Fibroblast of gingiva (primary cell): ENCODE measurements at places on chromosomes 1 and 21.

- DNase-seq: no peak
These were observed 47.6 kb downstream of the KRTAP19-8 start for GRCh38 chr21:30990514-30991262.

- DNase-seq: no peak
These were observed 12.3 kb downstream of the LSS start for GRCh38 chr21:46216132-46216747.

DNA sequence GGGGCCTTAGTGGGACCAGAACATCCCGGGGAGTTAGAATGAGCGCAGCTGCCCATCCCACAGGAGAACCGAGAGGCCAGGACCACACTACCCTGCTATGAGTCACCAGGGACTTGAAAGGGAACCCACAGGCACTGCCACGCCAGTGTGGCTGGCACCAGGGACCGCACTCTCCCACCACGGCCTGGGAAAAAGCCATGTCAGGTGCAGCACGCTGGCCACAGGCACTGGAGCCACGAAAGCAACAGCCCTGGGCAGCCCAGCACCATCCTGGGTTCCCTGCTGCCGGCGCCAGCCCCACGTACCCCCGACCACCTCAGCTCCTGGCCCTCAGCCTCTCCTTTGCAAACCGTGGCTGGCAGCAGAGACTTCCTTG is 14.1 kb upstream of the TMEM240 start:
- DNase-seq: no peak

- DNase-seq: peak; percentile 76
These were observed 47.4 kb upstream of the USP25 start for GRCh38 chr21:15682186-15682895.

GRCh38 chr1:4227986-4228385 is 327.9 kb upstream of the C1orf174 start:
- DNase-seq: no peak

GRCh38 chr1:35586808-35587207 is 13.7 kb downstream of the TFAP2E start:
- DNase-seq: no peak

- DNase-seq: no peak
These were observed 36.5 kb downstream of the LRRC8C start for GRCh38 chr1:89669441-89669840.

DNA sequence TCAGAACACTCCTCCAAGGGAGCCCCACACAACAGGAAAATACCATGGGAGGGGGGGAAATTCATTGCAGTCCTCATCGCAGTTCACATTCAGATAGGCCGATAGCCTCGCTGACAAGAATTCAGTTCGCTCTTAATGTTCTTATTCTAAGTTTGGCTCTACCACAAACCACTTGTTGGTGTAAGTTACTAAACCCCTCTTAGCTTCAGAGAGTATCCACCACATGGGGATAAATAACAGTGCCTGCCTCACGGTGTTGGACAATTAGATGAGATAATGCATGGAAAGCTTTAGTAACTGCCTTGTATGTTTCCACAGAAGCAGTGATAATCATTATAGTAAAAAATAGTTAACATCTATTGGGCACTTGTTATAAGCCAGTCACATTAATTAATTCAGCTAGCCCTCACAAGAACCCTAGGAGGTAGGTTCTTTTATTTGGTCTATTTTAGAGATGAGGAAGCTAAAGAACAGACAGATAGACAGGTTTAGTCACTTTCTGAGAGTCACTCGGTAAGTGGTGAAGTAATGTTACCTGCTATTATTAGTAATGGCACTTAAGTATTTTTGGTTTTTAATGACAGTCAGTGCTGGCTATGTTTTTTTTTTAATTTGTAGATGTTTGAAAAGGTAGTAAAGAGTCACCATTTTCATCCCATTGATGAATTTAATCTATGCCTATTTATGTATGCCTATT is 10.1 kb downstream of the VAV3 start:
- no peak for DNase-seq

DNA sequence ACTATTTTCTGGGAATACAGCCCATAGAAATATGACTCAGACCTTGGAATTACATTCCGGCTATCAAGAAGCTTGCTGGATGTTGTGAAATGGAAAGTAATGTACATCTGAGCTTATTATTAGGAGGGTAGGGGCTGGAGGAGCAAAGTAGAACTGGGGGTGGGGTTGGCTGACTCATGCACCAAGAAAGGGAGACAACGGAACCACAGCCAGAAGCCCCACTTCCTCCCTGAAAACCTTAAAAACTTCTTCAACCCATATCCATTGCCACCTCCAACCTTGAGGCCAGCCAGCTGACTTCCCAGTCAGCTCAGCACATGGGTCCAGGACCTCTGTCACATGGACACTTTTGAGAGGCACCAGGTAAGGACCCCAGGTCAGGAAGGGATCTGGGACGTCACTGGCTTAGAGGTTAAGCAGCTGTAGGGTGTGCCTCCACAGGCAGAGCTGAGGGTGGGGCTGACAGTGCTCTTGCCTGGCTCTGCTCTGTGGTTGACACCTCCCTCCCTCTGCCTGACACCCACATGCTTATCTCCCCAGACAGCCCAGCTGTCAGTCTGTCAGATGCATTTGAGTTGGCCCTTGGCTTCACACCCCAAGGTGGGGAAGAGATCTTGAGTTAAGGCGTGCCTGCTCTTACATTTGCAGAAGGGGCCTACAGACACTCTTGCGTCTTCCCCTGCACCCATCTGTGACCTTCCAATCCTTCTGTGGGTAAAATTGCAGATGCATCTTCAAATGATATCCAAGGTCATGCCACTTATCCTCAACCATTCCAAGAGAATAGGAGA is 5.7 kb upstream of the ZNF683 start:
- peak; percentile 91 for DNase-seq

GRCh38 chr1:157542676-157543075 is 9.6 kb downstream of the FCRL5 start:
- DNase-seq: no peak

GRCh38 chr1:26225033-26225831 is 8.8 kb upstream of the CEP85 start:
- no peak for DNase-seq

DNA sequence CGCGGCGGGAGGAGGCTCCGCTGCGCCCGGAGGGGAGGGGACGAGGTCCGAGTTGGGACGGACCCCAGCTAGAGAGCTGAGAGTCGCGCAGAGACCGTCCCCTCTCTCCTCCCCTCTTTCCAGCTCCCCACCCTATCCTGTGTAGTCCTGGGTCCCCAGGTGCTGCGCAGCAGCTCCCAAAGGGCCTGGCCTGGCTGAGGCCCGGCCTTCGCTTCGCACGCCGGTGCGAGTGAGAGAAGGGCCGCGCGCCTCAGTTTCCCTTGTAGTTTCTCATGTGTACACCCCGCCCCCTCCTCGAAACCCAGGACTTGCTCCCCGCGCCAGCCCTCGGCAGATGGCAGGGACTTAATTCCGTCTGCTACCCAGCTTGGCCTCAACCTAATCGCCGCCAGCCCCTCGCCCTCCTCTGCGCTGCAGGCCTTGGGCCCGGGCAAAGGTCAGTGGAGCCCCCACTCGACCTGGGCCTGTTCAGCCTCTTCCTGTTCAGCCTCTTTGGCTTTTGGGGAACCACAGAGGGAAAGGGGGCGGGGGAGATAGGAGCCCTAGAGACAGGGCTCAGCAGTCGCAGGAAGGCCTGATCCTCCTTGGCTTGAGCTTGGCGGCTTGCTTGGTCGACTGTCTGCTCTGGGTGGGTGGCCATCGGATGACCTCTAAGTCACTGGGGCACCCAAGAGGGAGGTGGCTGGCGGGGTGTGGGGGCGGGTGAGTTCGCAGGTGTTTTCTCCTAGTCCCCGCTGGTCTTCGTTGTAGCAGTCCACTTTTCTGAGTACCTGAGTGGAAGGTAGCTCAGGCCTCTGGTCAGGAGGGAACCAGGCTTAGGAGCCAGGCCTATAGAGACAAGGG is 1.0 kb downstream of the ZNF687 start:
- no peak for DNase-seq

GRCh38 chr1:231106347-231106746 is 55.5 kb upstream of the TRIM67 start:
- DNase-seq: peak; percentile 49

DNA sequence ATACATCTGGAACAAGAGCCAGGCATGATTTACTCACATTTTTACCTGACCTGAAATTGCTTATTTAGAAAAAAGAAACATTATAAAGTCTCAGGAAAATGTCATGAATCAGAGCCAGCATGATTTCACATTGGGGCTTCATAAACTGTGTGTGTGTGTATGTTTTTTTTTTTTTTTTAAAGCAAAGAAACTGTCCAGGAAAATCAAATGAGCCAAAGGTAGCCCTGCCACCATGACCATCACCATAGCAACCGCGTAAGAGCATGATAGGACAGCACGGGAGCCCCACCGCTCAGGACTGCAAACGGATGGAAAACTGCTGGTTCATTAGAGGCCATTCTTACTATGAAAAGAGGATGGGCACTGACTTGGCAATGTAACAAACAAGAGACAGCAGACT is 139.2 kb downstream of the NTMT2 start:
- no peak for DNase-seq

GRCh38 chr21:26914557-26914956 is 52.3 kb downstream of the ADAMTS5 start:
- no peak for DNase-seq

- peak; percentile 41 for DNase-seq
These were observed 562 bp downstream of the MAP7D1 start for GRCh38 chr1:36156329-36157114.

DNA sequence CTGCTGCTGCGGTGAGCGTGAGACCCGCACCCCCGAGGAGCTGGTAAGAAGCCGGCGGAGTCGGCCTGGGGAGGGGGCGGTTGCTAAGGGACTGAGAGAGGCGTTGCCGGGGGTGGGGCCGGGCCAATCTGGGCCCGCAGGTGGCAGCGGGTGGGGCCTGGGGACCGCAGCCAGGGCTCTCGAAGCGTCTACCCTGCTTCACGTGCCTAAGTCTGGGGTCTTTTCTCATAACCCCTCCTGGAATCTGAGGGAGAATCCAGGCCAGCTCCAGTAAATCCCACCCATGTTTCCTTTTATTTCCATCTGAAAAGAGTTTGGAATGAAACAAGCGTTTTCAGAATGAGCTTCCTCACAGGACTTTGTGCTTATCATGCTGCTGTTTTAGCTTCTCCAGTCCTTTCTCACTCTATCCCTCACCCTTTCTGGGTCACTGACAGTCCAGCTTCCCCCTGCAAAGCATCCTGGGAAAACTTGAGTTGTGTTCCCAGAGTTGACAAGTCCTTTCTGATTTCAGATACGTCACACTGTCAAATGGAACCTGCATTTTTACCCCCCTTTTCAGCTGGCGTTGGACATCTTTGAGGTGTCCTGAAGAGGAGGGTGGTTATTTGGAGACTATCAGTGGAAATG is 431 bp downstream of the CLCN6 start:
- DNase-seq: peak; percentile 19

GRCh38 chr21:42203321-42203720 is 15.6 kb upstream of the ABCG1 start:
- no peak for DNase-seq

DNA sequence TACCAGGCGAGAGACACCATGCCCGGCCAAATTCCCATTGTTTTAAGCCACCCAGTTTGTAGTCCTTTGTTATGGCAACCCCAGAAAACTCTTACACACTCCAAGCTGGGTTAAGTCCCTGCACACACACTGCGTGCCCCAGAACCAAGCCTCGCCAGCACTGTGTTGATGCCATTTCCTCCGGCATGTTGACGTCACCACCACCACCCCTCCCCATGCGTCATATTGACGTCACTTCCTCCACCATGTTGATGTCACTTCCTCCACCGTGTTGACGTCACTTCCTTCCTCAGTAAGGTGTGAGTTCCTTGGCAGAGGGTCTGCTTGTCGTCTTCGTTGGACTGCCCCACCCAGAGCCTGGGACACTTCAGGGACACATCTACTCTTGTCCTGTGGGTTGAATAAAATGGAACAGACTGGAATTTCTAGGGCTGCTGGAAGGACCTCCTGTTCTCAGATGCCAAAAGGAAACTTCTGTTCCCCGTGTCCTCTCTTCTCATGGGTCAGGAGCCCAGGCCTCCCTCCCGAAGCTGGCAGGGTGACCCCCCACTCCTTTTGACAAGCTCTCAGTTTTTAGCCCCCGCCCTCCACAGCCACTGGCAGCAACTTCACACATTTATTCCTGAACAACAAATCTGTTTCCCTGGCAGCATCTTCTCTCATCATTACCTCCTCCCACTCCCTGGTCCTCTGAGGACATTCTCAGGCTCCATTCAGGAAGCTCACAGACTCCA is 643.3 kb downstream of the NPHP4 start:
- no peak for DNase-seq
